ENCODE measurements at places on chromosomes 4 and X.

DNA sequence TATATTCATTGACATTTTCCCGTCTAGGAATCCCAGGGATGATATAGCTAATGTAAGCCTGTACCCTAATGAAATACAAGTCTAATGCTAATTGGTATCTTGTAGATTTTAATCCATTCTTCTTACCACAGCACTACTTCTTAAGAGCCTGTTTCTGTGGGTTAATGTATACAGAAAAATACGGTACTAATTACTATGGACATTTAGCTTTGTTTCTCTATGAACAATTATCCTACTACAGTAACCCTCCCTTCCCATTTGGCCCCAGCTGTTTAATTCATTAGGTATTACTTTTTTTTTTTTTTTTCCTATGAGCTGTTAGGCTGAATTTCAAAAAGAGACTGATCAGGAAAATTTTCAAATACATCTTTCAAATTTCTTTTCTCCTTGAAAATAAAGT is 245.1 kb upstream of the SLC7A11 start:
- DNase-seq = no peak

GRCh38 chrX:132146456-132146855 is 18.6 kb upstream of the FRMD7 start:
- no peak for DNase-seq

DNA sequence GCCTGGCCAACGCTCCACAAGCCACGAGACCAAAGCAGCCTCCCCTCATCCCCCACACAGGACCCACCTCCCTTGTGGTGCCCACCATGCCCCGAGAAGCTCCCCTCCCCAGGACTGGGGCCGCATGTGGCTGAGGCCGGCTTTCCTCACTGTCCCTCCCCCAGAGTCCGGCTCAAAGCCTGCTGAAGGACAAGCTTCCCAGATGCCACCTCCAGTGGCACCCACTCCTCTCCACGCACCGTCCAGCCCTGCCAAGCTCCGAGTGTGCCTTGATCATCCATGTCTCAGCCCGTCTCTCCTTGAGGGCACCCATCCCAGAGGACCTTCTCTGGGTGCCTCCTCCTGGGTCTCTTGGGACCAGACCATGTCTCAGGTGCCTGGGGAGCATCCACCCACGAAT is 58.8 kb upstream of the MXD4 start:
- DNase-seq = no peak

DNA sequence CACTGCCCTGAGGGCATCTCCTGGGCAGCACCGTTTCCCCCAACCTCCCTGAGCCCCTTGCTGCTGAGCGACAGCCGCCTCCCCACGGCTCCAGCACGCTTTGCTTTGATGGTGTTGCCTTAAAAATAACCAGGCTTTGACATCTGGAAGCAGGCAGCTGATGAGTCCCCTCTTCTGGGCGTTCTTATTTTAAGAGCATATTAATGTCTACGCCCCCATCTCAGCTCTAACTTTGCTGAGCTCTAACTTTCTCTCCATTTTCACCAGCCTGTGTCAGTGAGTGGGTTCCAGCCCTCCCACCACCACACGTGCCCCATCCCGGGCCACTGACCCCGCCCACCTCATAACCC is 70.2 kb downstream of the ADRA2C start:
- DNase-seq = no peak

- DNase-seq = no peak
These were observed 82.6 kb upstream of the TMEM164 start for GRCh38 chrX:109920325-109920724.

- no peak for DNase-seq
These were observed 167.7 kb downstream of the MGST2 start for GRCh38 chr4:139833151-139833910.

GRCh38 chr4:77817304-77818072 is 1.7 kb downstream of the CNOT6L start:
- DNase-seq = no peak

DNA sequence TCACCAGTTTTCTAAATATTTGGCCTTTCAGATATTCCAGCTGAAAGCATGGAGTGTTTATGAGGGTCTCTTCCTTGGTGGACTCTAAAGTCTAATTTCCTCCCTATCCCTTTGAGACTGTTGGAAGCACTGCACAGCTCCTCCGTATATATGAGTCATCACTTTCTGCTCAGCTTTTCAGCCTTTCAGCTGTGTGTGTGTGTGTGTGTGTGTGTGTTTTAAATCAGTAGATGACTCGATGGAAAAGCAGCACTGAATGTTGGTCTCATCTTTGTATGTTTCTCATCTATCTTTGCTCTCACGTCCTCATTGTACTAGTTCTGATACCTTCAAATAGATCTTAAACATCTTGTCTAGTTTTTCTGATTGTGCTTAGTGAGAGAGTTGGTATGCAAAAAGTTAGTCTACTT is 81.6 kb downstream of the ZFX start:
- DNase-seq = no peak

- no peak for DNase-seq
These were observed 14.4 kb upstream of the DCAF8L1 start for GRCh38 chrX:27995611-27996010.

DNA sequence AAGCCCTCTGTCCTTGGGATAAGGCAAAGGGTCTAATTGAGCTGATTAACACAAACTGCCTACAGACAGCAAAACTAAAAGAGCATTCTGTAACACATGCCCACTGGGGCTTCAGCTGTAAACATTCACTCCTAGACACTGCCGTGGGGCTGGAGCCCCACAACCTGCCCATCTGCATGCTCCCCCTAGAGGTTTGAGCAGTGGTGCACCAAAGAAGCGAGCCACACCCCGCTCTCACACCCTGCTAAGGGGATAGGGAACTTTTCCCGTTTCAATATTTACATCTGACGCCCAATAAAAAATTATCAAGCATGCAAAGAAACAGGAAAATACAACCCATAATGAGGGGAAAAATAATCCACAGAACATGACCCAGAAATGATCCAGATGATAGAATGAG is 46.9 kb upstream of the HSD17B10 start:
- DNase-seq = peak; percentile 7

- DNase-seq = no peak
These were observed 34.8 kb upstream of the MUC7 start for GRCh38 chr4:70437197-70437596.

DNA sequence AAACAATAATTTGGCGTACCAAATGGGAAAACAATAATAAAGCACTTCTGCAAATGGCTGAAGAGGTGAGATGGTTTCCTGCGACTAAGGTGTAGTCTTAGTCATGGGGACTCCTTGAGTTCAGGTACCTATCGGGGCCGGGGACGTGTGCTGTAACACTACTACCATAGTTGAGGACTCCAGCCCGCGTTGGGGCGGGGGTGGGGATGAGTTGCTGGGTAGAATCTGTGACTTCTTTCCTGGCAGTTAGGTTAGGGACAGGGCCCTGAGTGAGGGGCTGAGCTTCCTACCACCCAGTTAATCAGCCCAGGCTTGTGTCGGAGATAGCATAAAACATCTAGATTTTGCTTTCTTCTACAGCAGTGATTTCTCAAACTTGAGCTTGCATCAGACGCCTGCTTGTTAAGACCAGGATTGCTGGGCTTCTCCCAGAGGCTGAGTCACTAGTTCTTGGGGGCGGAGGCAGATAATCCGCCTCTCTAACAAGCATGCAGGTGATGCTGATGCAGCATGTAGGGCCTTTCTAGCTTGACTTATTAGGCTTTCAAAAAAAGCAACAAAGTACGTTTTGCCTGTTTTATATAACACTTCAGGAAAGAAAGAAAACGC is 30.2 kb downstream of the RBBP7 start:
- peak; percentile 14 for DNase-seq

DNA sequence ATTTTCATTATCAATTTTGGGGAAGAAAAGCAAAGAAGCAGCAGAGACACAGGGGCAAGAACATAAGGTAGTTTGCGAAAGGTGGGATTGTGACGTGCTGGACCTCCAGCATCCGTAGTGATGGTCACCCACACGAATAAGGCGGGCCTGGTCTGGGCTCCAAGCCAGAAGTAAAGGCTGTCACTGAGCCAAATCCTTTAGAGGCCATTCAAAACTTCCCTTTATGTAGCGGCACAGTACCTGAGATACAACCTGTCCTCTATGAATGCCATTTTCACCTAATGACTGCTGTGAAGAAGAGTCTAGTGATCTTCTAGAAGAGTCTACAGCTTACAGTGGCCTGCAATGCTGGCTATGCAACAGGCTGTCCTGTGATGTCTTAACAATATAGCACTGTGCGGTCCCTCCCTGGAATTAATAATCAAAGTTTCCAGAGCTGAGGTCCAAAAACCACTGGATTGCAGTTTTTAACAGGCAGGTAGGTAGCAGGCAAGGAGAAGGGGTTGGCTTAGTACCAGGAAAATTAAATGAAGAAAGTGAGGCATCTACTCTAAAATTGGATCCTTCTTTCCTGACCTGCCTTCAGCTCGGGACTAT is 56.2 kb downstream of the TRIML1 start:
- DNase-seq = no peak

DNA sequence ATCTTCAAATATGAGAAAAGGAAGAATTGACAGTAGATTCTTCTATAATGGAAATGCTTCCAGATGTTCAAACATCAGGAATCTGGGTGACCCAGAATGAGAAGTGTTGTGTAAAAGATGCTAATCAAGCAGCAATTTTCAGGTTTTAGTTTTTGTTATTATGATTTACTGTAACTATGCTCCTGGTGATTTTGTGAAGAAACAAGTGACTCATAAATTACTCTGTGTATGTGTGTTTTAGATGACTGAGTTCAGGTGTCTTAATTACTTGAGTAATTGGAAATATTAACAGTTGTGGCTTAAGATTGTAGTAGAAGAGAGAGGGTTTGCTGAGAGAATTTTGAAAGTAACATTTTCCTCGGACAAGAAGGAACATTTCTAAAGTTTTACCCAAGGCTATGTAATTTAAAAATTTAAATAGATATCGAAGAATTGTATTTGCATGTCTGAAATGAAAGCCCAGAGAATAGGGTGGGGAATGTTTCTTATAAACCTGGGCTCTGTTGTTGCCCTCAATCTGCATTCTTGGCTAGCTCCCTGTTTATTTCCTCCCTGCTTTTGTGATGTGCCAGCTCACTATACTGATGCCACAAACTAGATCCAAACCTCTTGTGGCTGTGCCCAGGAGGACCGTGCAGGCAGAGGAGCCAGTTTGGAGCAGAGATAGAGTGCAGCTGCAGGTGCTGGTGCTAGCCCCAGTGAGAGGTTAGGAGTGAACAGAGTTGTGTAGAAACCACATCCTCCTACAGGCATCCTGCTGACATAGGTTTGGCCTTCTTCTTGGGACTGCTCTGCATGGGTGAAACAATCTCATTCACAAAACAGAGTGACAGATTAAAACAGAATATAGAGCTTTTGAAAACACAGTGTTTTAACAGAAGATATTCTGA is 25.4 kb upstream of the TNIP3 start:
- DNase-seq = peak; percentile 43

DNA sequence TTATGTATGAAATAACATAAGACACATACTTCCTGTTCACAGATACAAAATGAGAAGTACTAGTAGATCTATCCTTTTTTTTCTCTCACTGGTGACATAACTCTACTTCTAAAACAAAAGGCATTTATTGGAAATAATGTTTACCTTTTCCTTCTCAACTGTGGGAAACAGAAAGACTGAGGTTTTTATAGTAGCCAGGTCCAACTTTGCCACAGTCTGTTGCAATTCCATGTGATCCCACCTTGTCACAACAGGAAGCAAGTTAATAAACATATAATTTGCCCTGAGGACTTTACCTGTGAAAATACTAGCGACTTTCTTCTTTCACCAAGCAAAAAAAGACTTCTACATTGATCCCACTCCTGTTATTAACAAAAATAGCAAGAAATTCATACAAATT is 475.8 kb downstream of the PDGFC start:
- no peak for DNase-seq

- no peak for DNase-seq
These were observed 937.1 kb downstream of the CCSER1 start for GRCh38 chr4:91064157-91064853.

- DNase-seq = no peak
These were observed 24.6 kb downstream of the PAGE4 start for GRCh38 chrX:49853661-49854060.

DNA sequence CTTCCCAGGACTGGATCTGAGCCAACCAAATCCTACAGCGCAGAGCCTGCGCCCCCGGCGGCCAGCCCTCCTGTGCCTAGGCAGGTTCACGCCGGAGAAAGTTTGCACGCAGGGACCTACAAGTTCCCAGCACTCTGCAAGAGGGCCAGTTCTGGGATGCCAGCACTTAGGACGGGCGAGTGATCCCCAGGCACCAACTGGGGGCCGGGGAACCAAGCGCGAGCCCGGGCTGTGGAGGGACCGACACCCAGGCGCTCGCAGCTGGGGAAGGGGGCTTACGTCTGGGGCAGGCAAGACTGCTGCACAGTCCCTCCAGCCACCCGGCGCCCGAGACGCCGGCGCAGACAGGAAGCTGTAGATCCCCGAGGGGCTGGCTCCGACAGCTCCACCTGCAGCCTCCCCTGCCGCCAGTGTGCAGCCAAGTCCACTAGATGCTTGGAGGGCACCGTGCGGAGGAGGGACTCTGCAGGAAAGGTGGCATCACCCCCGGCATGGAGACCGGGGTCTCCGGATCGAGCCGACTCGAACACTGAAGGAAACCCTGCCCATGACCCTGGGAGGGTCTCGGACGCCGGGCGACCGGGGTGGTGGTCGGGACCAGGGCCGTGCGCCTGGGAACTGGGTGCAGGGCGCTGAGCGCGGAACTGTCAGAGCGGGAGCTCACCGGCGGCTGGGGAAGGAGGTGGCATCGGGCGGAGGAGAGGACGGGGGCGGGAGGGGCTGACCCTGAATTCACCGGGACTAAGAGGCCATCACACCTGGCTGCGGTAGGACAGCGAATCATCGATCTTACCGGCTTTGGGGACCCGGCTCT is 566 bp downstream of the CORIN start:
- DNase-seq = peak; percentile 57

DNA sequence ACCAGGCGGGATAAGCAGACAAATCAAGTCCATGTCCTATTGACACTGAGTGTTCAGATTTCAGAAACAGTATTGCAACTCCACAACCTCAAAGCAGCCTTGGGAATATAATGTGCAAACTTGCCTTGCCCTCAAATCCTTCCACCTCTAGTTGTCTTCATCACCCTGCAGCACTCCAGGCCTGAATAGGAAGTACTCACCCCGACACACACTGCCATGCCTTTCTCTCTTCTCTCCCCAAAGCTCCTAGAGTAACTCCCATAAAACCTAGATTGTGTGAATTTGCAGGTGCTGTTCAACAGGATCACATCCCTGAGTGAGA is 19.6 kb downstream of the ACSL1 start:
- no peak for DNase-seq

- DNase-seq = no peak
These were observed 33.8 kb upstream of the GPR174 start for GRCh38 chrX:79110731-79111130.

DNA sequence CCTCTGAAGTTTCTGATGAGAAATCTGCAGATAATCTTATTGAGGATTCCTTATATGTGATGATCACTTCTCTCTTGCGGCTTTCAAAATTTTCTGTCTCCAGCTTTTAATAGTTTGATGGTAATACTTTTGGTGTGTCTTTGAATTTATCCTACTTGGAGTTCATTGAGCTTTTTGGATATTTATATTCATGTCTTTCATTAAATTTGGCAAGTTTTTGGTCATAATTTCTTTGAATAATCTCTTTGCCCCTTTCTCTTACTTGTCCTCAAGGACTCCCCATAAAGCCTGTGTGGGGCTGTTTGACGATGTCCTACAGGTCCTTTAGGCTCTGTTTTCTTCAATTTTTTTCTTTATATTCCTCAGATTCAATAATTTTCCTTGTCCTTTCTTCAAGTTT is 11.3 kb upstream of the FAM47E start:
- DNase-seq = no peak

- DNase-seq = no peak
These were observed 11.0 kb upstream of the IL3RA start for GRCh38 chrX:1325515-1326116.

- no peak for DNase-seq
These were observed 284.8 kb upstream of the TENM3 start for GRCh38 chr4:181958446-181958845.

Measured in stimulated activated CD4-positive, alpha-beta T cell treated with anti-CD3 and anti-CD28 coated beads, Interleukin-15, amount 100 ng/mL, for 24 hours (primary cell).